ENCODE measurements at places on chromosomes 3 and 15.

GRCh38 chr15:98964466-98965133 lies 43.0 kb downstream of the PGPEP1L start:
- DNase-seq: no peak

- no peak for DNase-seq
Measured at GRCh38 chr3:31095255-31095654, 200.8 kb upstream of the GADL1 start.

DNA sequence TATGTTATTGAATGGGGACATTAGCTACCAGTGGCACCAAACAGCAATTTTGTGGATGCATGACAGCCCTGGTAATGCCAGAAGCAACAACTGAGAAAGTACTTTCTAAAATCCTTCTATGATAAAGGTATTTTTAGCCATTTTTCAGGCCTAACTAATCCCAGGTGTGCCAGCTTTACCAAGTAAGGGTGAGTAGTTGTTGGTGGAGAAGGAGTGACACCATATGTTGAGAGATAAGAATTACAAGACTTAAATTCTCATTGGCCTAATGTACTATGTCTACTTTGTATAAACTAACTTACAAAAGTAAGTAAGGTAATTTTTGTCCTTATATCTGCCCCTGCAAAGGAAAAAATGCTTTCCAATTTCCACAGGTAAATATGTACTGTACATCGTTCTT lies 4.1 kb upstream of the COX17 start:
- DNase-seq: no peak

GRCh38 chr3:177295116-177295515 lies 97.8 kb upstream of the TBL1XR1 start:
- DNase-seq: no peak

DNA sequence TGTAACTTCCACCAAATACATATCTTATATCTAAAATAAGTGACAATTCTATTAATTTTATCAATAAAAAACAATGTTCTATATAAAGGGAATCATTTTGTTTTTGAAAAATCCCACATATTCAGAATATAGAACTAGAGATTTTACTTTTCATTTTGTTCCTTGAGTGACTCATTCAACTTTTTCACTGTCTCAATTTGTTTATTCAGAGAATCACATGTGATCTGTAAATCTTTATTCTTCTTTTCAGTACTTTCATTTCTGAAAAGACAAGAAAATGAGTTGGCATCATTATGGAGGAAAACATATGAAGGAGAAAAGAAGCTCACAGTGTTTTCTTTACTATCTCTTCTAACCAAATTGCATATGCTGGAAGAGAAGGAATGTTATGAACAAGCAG lies 35.0 kb downstream of the CIP2A start:
- DNase-seq: no peak

Measured in GM18507 (cell line).